ENCODE measurements at places on chromosomes 16 and 17. TPM values are rescaled to one million over a fixed set of nuclear protein-coding genes. Genes with fewer than 3 reads are reported as not detected.

The GALNS gene
- total RNA-seq = 7.9 TPM

The C16orf95 gene
- total RNA-seq = 2.0 TPM

The TMED6 gene
- total RNA-seq = not detected

The RNU2-1 gene
- not detected for total RNA-seq

The HSDL1 gene
- total RNA-seq = 141 TPM

The CTRB2 gene
- total RNA-seq = not detected
